ENCODE measurements at places on chromosomes 1 and 21.

DNA sequence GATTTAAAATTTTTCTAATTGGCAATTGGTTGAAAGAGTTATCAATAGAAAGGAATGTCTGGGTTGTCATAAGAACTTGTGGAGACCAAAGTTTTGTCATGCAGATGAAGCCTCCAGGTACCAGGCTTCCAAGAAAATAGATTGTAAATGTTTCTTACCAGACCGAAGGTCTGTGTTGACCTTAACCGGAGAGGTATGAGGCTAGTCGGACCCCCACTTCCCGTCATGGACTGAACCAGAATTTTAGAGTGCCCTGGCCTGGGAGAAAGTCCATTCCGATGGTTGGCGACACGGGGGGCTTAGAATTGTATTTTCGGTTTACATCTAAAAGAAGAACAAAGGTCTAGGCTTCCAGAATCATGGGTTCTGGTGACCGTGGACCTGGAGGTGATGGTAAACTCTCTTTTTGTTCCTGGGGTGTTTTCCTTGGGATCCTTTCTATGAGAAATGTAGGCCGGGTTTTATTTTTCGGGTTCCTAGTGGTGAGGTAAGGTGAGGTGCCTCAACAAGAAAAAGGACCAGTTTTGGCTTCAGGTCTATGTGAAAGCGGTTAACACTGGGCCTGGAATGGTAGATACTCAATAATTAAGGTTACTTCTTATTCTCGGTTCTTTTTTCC, 405 bp upstream of the UHMK1 start:
- DNase-seq, result no peak

DNA sequence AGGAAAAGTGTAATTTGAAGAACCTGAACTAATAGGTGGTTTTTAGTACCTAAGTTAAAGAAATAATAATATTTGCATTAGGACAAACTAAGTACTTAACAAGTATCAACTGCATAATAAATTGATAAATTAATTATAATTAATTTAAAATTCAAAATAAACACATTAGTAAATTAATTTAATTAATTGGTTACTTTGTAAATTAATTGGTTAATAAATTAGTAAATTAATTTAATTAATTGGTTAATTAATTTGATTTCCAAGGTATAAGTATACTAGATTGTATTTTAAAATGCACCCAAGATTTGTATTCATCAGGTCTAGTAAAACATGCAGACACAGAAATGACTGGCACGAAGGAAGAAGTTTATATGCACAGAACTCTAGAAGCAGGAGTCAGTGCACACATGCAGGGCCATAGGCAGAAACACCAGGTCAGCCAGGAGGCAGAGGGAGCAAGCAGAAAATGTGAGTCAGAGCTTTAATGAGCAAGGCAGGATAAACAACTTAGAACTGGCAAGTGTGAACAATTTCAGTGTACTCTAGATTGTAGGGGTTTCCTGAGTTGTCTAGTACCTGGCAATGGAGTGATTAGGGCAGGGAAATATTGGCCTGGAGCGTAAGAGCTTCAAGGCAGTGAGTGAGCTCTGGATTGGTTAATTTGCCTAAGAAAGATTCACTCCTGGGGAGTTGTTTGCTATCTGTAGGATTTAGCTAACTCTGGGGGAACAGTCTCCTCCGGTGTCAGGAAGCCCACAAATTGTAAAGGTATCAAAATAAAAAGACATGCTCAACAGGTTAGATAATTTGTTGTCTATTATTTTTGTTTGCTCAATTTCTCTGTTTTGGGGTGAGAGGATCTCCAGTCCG, 665.7 kb downstream of the MRPL39 start:
- no peak for DNase-seq

GRCh38 chr1:17696417-17697301, 58.5 kb upstream of the ACTL8 start:
- DNase-seq, result no peak

DNA sequence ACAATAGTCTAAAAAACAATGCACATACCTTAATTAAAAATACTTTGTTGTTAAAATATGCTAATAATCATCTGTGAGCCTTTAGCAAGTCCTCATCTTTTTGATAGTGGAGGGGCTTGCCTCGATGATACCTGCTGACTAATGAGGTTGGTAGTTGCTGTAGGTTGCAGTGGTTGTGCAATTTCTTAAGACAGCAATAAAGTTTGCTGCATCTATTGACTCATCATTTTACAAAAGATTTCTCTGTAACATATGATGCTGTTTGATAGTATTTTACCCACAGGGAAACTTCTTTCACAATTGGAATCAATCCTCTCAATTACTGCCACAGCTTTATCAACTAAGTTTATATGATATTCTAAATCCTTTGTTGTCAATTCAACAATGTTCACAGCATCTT, 7.6 kb downstream of the C1orf87 start:
- no peak for DNase-seq

DNA sequence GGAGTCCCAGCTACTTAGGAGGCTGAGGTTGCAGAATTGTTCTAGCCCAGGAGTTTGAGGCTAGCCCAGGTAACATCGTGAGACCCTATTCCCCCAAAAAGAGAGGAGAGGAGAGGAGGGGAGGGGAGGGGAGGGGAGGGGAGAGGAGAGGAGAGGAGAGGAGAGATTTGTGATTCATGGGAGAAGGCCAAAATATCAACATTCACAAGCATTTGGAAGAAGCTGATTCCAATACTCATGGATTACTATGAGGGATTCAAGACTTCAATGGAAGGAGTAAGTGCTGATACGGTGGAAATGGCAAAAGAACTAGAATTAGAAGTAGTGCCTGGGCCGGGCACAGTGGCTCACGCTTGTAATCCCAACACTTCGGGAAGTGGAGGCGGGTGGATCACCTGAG, 187.8 kb downstream of the EIF4G3 start:
- DNase-seq, result no peak

DNA sequence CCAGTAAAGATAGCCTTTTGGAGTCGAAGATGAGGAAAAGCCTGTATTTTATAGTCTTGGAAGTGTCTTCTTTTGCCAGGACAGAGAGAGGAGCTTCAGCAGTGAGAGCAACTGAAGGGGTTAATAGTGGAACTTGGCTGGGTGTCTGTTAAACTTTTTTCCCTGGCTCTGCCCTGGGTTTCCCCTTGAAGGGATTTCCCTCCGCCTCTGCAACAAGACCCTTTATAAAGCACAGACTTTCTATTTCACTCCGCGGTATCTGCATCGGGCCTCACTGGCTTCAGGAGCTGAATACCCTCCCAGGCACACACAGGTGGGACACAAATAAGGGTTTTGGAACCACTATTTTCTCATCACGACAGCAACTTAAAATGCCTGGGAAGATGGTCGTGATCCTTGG, at the start of gene VCAM1:
TSS of gene VCAM1 (plus strand) at position 253 of the 400 bp plus-strand sequence. CDS start at position 372, 119 bp downstream.
- no peak for DNase-seq

DNA sequence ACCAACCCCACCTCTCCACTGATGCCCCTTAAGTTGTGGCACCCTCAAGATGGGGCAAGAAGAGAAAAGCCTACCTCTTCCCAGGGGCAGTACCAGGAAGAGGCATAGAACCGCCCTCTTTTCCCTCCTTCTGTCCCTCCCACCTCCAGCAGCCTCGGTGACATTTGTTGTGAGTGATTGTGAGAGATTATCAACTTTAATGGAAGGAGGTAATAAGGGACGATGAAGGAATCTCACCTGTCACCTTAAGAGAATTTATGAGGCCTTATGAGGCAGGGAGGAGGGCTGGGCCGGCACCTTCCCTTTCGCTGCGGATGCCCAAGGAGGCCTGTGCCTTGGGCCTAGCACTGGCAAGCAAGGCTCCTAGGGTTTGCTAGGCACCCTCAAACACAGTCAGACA, 1.4 kb upstream of the ADGRB2 start:
- no peak for DNase-seq

GRCh38 chr1:50332941-50333594, 90.2 kb downstream of the DMRTA2 start:
- no peak for DNase-seq

DNA sequence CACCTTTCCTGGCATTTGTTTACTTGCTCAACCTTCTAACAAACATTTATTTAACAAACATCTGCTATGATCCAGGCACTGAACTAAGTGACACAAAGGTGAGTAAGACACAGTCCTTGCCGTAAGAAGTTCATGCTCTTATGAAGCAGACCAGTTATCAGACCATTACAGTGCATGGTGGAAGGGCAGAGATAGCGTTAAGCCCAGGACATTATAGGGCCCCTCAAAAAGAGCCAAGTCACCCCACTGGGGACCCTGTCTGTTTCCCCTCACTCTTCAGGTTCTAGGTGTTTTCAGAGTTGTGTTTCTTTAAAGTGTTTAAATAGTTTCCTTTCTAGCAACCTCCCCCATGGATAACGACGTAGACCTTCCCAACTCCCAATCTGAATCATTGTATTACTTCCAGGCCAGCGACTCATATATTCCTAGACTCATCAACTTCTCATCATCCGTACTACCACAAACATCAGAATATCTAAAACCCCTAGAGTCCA, 39.3 kb downstream of the TCP10L start:
- DNase-seq, result no peak

DNA sequence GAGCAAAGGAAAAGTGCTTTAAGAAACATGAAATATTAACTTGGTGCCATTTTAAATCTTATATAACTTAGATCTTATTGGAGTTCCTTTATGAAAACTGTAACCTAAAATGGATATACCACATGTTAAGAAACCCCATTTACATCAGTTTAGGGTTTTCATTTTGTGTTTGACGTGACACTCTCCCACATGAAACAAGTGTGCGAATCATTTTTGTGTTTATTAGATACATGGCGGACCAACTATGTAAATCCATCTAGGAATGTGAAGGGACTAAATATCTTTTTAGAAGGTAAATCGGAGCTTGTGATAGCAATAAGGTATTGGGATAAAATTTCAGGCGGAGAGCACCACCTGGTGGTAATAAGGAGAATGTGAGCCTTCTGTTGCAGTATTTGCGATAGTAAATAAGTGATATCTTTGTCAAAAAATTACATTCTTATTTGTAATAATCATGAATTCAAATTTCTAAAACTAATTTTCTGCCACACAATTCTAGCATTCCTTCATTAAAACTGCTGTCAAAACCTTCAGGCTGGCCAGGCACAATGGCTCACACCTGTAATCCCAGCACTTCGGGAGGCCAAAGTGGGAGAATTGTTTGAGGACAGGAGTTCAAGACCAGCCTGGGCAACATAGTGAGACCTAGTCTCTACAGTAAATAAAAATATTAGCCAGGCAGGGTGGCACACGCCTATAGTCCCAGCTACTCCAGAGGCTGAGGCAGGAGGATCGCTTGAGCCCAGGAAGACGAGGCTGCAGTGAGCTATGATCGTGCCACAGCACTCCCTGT, 31.3 kb downstream of the SMAP2 start:
- DNase-seq, result peak; percentile 50

DNA sequence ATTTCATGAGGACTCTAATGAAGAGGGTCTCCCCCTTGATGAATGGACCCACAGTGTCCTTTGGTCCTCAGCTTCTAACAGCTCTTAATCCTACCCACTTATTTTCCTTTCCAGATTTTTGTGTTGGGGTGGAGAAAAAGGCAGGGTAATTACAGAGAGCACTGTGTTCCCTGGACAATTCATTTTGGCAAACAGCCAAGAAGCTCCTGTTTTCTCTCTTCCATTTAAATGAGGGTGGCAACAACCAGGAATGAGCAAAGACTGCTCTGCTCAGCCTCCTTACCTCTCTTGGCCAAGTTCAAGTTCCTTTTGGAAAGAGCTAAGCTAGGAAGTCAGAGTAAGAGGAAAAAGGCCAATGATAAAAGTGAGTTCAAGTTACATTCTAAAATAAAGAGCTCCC, 11.9 kb downstream of the XKR8 start:
- no peak for DNase-seq

- DNase-seq, result no peak
Observed at GRCh38 chr1:23854568-23854967, 13.5 kb downstream of the FUCA1 start.

DNA sequence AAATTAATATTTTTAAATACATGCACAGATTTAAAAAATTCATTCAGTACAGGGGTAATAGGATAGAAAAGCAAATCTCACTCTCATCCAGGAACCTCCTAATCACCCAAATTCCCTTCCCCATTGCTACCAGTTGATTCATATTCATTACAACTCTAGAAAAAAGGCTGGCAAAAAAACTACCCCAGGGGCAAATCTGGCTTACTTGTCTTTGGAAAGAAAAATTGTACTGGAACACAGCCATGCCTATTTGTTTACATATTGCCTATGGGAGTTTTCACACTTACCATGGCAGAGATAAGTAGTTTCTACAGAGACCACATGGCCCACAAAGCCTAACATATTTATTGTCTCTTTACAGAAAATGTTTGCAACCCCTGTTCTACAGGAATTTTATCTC, 8.9 kb upstream of the RBM34 start:
- no peak for DNase-seq

GRCh38 chr1:186865857-186866256, 37.1 kb downstream of the PLA2G4A start:
- DNase-seq, result no peak

- peak; percentile 73 for DNase-seq
Observed at GRCh38 chr1:23809751-23810171, 9.2 kb upstream of the GALE start.

DNA sequence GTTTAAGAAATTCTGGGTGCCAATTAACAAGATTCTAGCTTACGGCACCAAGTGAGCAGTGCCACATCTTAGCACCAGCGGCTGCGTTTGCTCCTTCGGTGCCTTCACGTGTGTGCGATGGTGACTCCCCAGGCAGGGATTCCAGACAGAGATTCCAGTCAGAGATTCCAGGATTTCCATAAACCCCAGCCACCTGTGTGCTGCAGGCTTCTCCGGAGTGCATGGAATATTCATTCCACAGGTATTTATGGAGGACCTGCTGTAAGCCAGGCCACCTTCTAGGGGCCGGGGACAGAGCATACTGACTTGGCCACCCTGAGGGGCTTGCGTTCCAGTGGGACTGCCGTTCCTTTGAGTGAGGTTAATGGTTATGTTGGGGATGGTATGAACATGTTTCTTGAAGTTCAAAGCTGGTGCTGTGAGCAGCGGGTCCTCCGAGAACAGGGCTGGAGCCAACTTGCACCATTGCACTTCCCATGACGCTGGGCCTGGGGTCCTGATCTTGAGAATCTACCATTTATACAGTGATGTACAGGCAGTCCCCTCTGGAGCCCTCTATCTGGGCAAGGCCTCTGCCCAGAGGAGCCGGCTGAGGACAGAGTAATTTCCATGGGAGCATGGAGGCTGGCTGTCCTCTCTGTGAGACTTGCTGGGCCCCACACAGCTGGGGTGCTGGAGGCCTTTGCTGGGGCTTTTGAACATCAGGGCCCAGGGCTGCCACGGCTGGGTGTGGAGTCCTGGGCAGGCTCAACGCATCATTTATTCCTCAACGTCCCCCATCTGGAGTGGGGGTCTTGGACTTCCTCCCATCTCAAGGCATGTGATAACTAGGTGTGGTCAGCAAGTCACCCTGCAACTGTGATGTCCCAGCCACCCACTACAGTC, 58.8 kb upstream of the AJAP1 start:
- no peak for DNase-seq

DNA sequence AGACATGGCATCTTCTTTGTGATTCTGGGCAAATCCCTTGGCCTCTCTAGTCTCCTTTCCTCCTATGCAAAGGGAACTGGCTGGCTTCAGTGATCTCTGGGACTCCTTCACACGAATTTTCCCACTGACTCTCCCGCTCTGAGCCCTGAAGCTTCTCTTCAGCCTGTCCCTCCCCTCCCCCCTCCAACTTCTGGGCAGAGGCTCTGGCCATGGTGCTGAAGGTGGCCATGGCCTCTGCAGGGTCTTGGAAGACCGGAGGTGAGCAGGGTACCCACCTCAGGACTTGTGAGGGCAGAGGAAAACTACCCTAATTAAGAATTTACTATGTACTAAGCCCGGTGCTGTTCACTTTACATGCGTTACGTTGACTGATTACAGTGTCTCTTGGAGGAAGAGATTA, 29.4 kb upstream of the POU3F1 start:
- no peak for DNase-seq
